HEK293T (cell line): ENCODE measurements at places on chromosomes 3 and 15.

GRCh38 chr3:106157411-106157810, 288.6 kb upstream of the CBLB start:
- DNase-seq = no peak

- DNase-seq = no peak
Measured at GRCh38 chr15:74958908-74959585, 2.5 kb upstream of the RPP25 start.

- DNase-seq = no peak
Measured at GRCh38 chr3:172877011-172877410, 126.5 kb downstream of the ECT2 start.

- no peak for DNase-seq
Measured at GRCh38 chr15:88636654-88637053, 2.2 kb upstream of the ISG20 start.

- DNase-seq = peak; percentile 11
Measured at GRCh38 chr3:179750720-179751328, 98.0 kb downstream of the USP13 start.

GRCh38 chr3:123329636-123330340, 119.1 kb downstream of the ADCY5 start:
- no peak for DNase-seq

DNA sequence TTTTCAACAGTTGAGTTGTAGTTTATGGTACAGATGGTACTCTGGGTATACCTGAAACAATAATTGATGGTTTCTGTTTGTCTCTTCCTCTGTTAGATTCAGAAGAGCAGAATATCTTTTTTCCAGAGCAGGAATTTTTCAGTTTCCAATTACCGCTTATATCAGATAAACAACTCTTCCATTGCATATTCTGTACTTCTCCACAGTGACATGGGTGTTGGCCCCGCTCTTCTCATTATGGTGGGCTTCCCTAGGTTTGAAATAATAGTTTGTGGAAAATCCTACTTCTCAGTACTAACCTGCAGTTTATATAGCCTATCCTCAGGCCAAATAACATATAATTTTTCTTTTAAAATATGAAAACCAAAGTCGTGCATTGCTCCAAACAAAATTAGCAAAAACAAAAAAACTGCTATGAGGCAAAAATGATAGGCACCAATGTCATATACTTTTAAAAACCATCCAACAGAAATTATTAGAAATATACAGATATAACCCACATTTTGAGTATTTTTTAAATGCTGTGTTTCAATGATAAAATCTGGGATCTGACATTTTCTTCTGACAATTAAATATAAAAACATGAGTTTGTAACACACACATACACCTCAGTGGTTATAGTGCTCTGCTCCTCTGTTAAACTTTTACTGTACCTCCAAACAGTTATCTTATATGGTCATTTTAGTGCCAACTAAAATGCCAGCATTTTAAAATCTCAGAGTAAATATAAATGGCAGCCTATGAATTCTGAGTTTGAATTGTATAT, 56.8 kb downstream of the CMSS1 start:
- no peak for DNase-seq

DNA sequence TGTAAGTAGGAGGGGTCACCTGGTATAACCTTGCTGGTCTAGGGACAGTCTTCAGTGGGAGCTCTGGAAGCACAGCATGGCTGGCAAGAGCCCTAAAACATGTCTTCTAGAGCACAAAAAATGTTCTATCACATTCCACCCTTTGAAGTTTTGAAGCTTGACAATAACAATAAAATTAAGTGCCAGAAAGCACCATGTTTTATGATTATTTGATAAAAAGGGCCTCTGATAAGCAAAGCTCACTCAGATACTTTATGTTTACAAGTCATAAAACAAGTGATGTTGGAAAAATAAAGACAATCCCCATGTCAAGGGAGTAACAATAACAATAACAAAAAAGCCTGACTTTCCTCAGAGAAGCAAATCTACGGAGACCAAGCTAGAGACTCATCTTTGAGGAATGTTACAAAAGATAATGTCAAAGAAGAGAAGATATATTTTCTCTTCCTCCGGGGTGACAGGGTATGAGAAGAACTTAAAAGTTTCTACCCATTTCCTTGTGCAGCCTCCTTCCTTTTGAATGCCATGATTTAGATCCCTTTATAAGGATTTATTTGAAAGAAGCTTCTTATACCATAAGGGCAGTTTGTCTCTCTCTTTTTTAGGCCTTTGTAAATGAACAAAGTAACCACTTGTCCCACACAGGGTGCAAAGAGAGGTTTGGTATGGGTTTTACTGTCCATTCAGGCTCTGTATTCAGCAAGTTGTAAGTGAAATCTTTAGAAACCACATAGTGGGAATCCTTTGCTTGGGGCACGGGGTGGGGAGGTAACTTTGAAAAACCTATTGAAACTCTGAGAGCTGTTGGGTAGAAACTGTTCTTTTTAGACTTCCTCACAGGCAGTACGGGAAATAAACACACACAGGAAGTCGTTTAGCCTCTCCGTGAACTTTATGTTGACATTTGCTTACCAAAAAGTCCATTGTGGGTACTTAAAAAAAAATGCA, 109.6 kb upstream of the RBMS3 start:
- DNase-seq = no peak
